Activated T-cell treated with anti-CD3 and anti-CD28 coated beads for 4 hours (primary cell): ENCODE measurements at places on chromosomes 6 and 20.

DNA sequence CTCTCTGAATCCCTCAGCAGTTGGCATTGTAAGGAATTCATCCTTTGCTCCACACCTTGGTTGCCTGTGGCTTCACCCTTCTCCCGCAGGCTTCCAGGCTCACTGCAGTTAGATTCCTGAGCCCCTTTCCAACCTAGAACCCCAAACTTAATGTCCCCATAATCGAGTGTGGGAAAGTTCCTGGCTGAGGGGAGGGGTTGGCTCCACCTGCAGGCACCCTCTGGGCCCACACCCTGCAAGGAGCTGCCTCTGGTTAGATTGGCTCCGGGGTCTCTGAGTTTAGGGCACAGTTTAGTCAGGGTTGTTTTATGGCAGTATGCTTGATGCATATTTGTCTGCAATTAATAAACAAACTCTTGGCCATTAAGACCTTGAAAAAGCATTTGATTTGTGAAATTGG, 63.4 kb downstream of the MTHFD1L start:
- no peak for DNase-seq

DNA sequence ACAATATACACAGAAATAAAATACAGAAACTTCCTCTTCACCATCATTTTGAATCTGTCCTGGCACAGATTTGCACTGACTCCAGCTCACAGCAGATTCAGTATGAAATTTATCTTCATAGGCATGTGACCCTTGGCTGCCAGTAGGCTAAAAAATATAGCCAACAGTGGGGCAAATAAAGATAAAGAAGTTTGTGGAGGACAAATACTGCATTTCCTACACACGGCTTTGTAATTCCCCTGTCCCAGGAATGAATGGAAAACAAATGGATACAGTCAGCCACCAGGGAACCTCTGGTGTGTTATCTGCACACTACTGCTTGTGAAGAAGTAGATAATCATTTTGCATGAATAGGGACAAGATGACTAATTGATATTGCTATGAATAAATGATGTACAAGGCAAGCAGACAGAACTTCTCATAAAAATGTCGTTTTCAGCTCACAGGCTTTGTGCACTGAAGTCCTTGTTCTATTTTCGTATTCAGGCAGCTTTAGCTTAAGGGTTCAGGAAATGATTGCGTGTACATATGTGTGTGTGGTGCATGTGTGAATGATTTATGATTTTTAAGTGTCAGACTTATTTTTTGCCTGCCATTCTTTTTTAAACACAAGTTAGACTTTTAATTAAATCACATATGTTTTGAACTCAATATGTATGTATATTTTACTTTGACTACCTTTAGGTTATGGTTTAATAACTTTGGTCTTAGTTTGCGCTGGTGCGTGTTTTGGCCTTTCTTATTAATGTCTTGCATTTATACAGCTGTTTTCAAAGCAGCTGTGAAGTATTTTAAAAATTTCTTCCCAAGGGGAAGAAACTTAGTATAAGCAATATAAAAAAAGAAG, 543.8 kb upstream of the JAG1 start:
- no peak for DNase-seq

DNA sequence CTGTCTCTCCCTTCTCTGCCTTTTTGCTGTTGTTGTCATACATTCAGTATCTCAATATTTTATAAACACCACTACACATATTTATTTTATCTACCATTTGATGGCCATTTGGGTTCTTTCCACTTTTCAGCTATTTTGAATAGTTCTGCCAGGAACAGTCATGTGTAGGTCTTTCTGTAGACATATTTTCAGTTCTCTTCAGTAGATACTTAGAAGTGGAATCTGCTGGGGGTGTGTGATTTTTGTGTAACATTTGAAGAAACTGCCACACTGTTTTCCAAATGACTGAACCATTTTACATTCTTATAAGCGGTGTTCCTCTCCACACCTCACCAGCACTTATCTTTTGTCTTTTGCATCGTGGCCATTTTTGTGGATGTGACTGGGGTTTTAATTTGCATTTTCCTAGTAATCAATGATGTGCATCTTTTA, 197.7 kb downstream of the ARID1B start:
- no peak for DNase-seq

- no peak for DNase-seq
Observed at GRCh38 chr6:102229271-102229670, 835.8 kb downstream of the GRIK2 start.

DNA sequence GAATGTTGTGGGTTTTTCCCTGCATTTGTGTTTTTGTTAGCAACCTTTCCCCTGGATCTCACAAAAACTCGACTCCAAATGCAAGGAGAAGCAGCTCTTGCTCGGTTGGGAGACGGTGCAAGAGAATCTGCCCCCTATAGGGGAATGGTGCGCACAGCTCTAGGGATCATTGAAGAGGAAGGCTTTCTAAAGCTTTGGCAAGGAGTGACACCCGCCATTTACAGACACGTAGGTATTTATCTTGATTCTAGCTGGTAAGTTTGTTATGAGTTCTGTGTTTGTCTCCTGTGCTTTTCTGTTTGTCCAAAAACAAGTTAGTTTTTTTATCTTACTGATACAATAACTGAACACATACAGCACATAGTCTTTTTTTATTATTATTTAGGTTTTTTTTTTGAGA, 3.0 kb downstream of the SLC25A27 start:
- DNase-seq = no peak

- DNase-seq = no peak
Observed at GRCh38 chr6:34096814-34097213, 49.1 kb downstream of the GRM4 start.

GRCh38 chr6:46262928-46263706, 92.3 kb upstream of the ENPP5 start:
- no peak for DNase-seq

DNA sequence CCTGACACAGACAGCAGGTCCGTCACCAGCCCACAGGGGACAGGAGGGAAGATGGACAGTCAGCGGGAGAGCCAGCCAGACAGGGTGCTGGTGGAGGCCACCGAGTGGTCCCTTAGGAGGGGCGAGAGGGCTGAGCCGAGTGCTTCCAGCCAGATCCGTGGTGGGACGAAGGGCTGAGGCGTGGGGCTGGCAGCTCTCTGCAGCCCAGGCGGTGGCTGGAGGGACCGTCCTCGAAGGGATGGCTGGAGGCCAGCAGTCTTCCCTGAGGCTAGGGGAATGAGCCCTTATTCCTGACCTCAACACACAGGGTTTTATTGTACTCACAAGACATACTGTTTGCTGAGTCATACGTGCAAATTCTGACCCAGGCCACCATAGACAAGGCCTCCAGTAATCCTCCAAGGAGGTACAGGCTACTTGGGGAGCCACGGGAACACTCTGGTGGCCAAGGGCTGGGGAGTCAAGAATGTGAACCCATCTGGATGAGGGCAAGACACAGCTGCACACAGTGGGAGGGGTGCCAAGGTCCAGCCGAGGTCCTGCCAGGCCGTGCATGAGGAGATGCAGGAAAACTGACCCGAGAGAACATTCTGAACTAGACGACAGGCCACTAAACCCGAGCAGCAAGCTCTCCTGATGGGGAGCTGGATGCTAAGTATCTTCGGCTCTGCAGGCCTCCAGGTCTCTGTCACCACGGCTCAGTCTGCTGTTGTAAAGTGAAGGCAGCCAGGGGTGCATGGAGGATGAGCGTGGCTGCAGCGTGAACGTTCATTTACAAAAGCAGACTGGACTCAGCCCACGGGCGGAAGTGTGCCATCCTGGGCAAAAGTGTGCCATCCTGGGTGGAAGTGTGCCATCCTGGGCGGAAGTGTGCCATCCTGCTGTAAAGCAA, 242.5 kb downstream of the TTLL2 start:
- DNase-seq = no peak

DNA sequence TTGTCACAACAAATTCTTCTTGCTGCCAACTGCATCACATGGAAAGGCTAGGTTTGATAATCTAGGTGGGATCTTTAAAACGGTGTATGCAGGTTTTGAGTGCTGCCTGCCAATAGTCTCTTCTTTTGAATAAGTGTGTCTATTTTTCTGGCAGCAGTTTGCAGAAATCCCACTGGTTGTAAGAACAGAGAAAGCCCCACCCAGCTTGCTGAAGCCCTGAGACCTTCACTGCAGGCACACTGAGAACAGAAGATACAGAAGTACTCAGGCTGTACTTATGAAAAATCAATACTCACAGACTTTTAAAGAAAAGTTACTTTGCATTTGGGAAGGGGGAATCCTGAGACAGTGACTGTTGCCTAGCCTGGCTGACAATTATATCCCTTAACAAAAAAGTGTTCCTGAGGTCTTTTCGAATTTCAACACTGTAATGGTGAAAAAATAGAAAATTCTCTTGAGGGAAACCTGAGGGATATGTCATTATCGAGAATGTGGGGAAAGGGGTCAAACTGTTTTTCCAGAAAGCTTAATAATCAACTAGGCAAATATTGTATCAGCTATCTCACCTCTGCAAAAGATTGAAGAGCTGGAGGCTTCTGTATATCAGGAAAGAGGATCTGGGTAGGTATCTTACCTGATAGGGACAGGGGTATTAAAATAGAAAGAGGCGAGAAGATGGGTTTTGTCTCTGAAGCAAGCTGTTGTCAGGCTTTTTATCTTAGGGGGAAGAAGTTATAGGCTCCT, 199.9 kb downstream of the LRFN2 start:
- no peak for DNase-seq

DNA sequence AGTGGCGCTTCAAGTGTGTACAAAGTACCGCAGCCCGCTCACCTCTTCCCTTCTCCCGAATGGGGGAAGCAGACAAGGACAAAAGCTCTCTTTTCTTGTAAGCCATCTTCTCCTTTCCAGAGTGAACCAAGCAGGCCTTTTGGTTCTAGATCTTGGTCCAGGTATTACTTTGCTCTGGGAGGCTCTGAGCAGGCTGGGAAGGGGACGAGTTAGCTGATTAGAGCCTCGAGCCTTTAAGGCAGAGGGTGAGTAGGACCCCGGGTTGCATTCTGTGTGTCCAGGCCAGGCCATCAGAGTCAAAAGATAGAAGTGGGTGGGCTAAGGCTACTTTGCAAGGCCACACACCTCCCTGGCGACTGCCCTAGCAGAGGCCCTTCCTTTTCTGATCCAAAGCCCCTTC, 57.6 kb downstream of the GTF2H5 start:
- no peak for DNase-seq
